LNCaP clone FGC (cell line): ENCODE measurements at places on chromosomes 3 and 15.

GRCh38 chr3:13075986-13076654, 2.9 kb upstream of the IQSEC1 start:
- no peak for DNase-seq

- no peak for DNase-seq
Observed at GRCh38 chr15:62758952-62759349, 283.6 kb upstream of the TPM1 start.

- no peak for DNase-seq
Observed at GRCh38 chr3:71345429-71346040, 238.0 kb downstream of the FOXP1 start.

- peak; percentile 99 for DNase-seq
Observed at GRCh38 chr3:128382221-128382807, 84.4 kb downstream of the DNAJB8 start.

DNA sequence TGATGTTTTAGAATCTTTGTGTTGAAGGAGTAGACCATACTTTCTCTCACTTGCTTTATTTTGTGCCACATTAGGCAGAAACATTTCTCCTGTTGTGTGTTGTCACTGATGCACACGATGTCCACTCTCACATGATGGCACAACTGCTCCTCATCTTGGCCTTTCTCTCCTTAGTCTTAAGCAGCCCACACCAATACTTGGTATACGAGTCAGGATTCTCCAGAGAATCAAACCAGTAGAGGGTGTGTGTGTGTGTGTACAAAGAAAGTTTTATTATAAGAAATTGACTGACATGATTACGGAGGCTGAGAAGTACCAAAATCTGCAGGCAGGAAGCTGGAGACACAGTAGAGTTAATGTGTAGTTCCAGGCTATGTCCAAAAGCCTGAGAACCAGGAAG, 187.1 kb downstream of the ALCAM start:
- no peak for DNase-seq

DNA sequence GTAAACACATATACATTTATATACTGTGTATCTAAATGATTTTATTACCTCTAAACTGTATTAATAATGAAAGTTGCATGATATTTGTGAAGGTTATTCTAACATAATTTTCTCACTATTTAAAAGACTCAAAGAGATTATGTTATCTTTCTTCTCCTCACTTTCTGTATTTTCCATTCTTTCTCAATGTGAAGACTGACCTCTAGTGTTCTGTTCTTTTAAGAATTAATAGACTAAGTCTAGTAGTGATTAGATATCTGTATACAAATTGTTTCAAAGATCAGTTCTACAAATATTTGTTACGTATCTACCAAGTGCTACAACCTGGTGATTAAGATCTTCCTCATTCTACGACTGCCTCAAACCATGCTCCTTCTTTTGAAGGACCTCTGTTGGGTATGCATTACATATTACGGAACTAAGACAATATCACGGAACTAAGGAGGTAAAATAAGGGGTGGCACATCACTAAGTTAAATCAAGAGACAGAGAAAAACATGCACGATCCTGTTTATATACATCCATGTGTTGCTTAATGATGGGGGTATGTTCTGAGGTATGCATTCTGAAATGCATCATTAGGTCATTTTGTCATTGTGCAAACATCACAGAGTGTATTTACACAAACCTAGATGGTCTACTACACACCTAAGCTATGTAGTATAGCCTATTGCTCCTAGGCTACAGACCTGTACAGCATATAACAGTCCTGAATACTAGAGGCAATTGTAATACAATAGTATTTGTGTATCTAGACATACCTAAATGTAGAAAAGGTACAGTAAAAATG, 161.5 kb upstream of the KBTBD8 start:
- DNase-seq = no peak
